Bronchial epithelial cell (primary cell): ENCODE measurements at places on chromosomes 3 and 15.

DNA sequence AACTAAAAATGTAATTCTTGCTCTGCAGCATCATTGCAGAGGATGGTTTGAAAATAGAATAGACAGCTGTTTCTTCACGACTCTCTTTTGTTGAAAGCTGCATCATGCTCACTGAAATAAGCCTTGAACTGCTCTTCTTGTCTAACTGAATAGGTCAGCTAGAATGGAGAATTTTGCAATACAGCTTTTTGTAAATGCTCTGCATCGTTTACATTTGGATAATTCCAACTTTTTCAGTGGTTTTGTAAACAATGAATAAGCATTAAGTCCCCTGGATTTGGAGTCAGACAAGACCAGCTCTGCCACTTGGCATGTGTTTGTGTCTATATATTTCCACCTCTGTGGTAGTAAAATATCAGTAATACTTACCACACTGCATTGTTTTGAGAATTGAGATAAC is 95.2 kb downstream of the PLSCR2 start:
- DNase-seq = peak; percentile 1

GRCh38 chr3:69255928-69256327 is 130.0 kb downstream of the FRMD4B start:
- DNase-seq = no peak

GRCh38 chr3:160402221-160403027 is 3.0 kb downstream of the SMC4 start:
- DNase-seq = no peak

DNA sequence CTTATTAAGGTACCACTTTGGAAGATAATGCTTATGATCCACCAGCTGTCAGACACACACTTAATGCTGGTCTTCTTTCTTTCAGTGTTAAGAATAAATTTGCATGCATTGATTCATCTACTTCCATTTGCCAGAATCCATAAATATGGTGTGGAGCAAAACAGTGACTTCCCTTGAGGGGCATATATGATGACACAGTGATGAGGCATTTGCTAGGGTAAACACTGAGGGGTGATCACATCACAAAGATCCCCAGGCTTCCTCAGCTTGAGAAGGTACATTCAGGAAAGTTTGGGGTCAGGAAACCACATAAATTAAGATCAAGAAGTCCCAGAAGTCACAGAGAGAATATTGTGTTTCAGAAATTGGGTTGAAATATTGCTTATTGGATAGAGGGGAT is 9.9 kb upstream of the ZBED2 start:
- DNase-seq = peak; percentile 82

DNA sequence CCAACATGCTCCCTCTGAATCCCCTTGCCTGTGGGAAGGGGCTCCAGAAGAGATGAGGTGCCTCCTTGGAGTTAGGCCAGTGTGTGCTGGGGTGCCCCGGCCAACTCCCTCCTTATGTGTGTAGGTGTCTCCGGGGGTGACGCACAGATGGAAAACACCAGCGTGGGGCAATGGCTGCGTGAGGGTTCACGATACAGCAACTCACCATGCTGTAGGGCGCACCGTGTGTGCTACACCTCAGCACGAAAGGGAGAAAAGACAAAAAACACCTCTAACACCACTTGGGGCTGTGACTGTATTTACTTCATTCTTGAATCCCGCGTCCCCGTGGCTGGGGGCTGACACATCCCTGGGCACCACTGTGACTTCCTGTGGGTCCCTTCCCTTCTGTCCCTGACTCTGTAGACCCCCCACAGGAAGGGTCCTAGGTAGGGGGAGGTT is 1.6 kb upstream of the CALML4 start:
- DNase-seq = no peak

DNA sequence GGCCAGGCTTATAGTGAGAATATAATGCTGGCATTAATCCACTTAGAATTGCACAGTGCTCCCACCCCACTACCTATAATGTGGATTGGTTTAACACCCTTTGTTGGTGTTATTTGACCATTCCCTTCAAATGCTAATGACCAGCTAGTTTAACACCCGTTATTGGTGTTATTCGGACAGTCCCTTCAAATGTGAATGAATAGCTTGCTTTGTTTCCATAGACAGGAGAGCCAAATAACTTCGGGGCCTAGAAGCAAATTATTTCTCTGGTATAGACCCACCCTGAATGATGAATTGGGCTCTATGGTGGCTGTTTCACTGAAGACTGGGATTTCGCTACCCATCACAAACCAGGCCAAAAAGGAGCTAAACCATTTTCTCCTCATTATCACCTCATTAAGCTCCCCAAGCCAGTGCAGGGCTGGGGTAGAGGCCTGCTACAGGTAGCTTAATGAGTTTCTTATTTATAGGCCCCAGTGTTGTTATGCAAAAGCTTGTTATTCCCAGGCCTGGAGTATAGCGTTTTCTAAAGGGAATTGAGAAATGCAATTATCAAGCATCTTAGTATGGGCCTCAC is 494.1 kb upstream of the DPH6 start:
- no peak for DNase-seq

GRCh38 chr3:130558366-130558765 is 41.4 kb downstream of the COL6A6 start:
- no peak for DNase-seq

GRCh38 chr3:151751161-151751560 is 17.4 kb downstream of the AADACL2 start:
- peak; percentile 93 for DNase-seq

DNA sequence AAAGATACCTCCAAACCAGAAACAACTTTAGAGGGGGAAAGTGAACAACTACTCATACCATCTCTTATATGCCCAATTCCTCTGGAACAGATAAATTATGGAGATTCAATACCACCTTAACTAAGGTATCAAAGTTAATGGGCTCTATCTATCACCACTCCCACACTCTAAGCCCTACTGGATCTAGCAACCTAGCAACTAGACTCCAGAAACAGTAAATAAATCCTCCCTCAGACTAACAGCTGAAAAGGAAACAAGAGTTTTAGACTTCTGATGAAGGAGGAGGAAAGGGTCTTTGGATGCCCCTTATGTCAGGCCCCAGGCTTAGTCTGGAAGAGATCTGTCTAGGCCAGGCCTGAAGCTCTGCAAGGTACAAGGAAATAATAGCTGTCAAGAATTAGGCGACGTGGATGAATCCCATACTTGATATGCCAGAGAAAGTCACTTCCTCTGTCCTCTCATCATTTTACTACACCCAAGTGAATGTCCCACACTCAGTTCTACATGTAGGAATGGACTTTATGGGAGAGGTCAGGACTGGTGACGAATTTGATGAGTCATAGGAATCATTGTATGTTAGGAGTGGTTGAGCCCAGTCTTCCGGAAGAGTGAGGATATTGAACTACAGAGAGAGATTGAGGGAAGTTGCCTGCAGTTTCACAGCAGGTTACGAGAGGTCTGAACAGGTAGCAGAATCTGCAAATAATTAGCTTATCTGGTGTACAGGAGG is 113.8 kb downstream of the AKAP13 start:
- peak; percentile 95 for DNase-seq

- no peak for DNase-seq
These were observed 73.9 kb downstream of the BOC start for GRCh38 chr3:113285226-113285625.

GRCh38 chr3:195508185-195508584 is 34.9 kb downstream of the PPP1R2 start:
- no peak for DNase-seq

DNA sequence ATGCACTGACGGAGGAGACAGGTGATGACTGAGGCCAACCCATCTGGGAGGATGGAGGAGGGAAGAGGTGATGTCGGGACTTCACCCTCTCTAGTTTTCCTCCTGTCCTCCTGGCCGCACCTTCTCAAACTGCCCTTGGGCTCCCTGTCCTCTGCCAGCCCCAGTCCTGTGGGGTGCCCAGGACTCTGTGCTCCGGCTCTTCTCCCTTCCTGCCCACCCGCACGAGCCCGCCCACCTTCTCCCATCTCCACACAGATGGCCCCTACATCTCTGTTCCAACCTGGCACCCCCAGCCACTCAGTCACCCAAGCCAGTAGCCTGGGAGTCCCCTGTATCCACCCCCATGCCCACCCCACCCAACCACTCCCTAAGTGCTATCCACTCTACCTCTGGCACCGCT is 206.7 kb upstream of the LINGO1 start:
- DNase-seq = no peak

DNA sequence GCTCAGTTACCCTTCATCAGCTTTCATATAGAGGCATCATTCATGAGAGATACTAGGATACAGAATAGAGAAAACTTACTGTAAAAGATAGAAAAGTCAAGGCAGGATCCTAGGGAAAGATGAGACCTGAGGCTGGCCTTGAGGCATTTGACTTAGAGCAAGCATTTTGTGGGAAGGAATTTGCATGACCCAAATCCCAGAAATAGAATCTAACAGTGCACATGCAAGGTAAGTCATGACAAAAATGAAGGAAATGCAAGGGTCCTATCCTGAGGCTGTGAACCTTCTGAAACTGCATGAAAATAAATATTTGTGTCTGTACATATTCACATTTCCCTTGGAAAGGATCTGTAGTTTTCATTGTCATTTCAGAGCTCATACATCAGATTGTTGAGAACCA is 122.3 kb downstream of the HCN4 start:
- DNase-seq = no peak

- DNase-seq = no peak
These were observed 15.7 kb downstream of the GABRB3 start for GRCh38 chr15:26757141-26757540.

DNA sequence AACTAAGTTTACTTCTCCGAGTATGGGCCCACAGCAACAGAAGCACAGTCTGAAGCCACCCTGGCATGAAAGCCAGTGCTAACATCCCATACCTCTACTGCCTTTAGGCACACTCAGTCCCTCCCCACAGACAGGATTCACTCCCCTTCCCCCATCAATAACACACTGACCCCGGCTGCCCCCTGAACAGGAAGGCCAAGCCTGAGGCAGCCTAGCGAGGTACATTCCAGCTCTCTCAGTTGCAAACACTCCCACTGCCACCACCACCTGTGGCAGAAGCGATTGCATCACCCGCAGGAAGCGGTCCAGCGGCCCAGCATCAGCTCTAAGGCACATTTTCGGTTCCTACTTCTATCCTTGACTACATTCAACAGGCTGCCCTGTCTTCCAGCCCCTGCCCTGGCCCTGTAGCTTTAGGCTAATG is 7.0 kb upstream of the BMF start:
- DNase-seq = peak; percentile 25

- DNase-seq = no peak
These were observed 62.3 kb downstream of the SYNM start for GRCh38 chr15:99167201-99167600.

- no peak for DNase-seq
These were observed 104.9 kb upstream of the NEDD4 start for GRCh38 chr15:56098195-56098863.

- no peak for DNase-seq
These were observed 91.5 kb upstream of the CHD2 start for GRCh38 chr15:92808598-92809063.

- no peak for DNase-seq
These were observed 23.4 kb downstream of the GOLIM4 start for GRCh38 chr3:168072323-168072650.

- DNase-seq = no peak
These were observed 921 bp downstream of the MGLL start for GRCh38 chr3:127821394-127821793.

DNA sequence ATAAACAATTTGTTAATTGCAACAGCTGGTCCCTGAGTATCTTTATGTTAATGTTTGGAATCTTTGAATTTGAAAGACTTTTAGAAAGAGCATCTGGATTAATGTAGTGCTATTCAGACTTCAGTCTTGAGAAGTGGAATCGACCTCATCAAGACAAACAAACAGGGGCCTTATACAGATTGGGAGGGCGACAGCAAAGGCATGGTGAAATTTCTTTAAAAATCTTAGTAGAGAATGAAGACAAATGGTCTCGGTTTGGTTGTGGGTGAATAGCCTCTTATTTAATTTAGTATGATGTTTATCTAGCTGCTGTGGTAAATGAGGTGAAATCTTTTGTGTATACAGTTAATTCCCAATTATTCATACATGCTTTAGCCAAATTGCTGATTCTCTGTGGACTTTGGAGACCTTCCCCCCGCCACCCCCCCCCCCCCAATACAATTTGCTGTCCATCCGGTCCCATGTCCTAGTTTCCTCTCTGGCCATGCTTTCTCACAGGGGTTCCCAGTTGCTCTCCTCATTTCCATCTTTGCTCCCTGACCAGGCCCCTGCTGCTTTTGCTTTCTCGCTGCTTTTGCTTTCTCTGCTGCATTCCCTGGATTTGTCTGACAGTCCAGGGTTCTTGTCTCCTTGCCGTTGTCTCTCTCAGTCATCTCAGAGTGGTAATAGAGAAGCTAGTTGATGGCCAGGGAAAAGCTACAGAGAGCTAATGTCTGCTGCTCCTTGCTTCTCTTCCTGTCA is 135.3 kb downstream of the FNDC3B start:
- no peak for DNase-seq

- DNase-seq = peak; percentile 80
These were observed 28.1 kb upstream of the SYNM start for GRCh38 chr15:99076555-99077308.

DNA sequence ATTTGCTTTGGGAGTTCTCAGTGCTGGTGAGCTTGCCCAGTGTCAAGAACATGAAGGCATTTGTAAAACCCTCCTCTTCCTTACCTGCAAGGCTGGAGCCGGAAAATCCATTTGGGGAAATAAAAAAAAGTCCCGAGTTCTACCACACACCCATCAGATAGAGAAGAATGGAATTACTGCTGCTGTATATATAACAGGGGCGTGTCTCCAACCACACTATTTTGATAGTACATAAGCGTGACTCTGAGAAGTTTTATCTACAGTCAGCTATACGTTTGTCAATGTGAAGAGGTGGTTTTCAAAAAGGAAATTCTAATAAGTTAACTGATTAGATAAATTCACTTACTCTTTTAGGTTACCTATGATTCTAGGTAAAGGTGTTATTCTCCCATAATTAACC is 1.3 kb upstream of the CPA3 start:
- DNase-seq = no peak

DNA sequence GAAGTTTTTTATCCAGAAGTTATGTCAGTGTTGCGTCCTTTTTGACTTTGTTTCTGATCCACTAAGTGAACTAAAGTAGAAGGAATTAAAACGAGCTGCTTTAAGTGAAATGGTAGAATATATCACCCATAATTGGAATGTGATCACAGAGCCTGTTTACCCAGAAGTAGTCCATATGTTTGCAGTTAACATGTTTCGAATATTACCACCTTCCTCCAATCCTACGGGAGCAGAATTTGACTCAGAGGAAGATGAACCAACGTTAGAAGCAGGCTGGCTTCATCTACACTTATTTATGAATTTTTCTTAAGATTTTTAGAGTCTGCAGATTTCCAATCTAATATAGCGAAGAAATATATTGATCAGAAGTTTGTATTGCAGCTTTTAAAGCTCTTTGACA is 57.6 kb downstream of the DNAH1 start:
- no peak for DNase-seq
